ENCODE measurements at places on chromosomes 4 and X.

DNA sequence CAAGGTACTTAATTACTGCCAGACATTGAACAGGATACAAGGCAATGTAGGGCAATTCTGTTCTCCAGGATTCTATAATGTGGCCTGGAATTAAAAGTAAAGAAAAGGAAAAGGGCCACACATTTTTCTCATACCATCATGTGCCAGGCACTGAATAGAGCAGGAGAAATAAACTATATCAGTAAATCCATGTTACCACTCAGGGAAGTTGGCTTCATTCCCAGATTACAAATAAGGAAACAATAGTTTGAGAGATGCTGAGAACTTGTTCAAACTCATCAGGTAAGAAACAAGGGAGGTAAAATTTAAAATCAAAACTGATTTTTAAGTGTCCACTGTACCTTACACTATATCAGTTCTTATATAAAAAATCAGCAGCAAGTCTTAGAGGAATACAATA, 645.0 kb upstream of the ATOH1 start:
- DNase-seq = no peak

- peak; percentile 79 for DNase-seq
These were observed 51.3 kb upstream of the EXOC1L start for GRCh38 chr4:55768291-55768690.

DNA sequence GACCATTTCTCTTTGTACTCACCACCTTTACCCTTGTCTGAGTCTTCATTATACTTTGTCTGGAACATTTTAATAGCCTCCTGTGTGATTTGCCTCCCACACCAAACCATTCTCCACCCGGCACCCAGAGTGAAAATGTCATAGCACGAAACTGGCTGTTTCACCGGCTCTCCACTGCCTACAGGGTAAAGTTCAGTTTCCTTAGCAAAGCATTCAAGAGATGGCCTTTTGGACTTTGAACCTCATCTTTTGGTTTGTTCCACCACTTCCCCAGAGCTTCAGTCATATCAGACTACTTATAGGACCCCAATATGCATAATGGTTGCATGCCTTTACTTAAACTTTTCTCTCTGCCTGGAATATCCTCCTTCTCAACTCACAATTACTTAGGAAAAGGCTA, 38.3 kb downstream of the RAP2C start:
- no peak for DNase-seq

DNA sequence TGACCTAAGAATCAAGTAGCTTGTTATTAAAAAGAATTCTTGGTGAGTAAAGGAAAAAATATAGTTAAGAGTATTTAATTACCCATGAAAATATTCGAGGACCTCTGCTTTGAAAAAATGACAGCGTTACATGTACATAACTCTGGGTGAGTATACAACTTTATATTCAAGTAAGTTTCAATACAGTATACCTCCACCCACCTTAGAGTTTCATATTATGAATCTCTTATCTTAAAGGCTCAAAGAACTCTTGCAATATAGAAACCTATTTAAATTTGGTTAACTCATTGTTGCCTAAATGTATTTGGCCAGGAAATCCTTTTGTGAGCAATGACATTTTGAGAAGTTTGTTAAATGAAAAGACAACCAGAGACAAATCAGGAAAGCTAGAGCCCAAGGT, 138.2 kb downstream of the QDPR start:
- no peak for DNase-seq

DNA sequence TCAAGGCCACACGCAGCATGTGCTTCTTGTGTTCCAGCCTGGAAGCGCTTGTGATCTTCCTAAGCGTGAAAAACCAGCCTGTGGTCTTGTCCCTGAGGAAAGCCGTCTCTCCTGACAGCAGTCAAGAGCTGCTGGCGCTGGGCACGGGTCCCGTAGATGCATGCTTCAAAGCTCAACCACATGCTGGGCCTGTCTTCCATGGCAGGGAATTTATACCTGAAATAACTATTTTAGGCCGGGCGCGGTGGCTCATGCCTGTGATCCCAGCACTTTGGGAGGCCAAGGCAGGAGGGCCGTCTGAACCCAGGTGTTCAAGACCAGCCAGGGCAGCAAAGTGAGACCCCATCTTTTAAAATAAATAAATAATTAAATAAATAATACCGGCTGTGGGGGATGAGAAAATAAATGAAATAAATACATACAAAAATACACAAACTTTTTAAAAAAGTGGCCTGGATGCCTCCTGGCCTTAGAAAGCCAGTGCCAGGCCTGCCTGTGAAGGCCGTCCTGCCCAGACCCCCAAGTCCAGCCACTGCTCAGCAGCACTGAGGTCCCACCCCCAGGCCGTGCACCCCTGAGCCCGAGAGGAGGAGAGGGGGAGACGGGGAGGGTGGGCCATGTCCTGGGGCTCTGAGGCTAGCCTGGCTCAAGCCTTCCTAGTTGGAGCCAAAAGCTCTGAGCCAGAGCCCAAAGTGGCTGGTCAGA, 10.4 kb downstream of the LRPAP1 start:
- no peak for DNase-seq

DNA sequence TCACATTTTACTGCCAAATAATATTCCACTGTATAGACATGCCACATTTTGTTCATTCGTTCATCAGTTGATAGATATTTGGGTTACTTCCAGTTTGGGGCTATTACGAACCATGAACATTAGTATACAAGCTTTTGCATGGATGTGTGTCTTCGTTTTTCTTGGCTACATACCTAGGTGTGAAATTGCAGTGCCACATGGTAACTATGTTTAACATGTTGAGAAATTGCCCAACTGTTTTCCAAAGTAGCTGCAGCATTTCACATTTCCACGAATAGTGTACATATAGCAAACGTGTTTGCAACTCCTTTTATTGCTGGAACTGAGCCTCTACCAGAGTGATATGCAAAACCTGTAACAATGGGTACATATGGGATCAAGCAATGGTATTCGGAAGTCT, 221.5 kb downstream of the VEGFC start:
- no peak for DNase-seq

DNA sequence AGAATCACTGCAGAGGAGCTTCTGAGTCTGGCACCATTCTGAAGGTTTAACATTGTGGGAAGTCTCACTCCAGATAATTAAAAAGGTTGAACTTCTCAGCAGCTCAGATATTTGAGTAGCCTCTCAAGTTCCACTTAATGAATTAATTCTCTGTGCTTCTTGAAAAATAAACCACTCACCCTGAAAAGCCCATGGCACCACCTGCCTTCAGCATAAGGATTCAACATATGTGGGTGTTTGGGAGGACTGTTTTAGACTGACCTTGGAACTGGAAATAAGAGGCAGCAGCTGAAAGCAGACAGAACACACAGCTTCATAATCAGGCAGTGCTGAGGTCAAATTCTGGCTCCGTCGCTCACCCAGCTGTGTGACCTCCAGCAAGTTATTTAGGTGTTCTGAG, 100.6 kb downstream of the KCNIP4 start:
- no peak for DNase-seq

- no peak for DNase-seq
These were observed 50.7 kb downstream of the ANTXR2 start for GRCh38 chr4:80022282-80022681.

DNA sequence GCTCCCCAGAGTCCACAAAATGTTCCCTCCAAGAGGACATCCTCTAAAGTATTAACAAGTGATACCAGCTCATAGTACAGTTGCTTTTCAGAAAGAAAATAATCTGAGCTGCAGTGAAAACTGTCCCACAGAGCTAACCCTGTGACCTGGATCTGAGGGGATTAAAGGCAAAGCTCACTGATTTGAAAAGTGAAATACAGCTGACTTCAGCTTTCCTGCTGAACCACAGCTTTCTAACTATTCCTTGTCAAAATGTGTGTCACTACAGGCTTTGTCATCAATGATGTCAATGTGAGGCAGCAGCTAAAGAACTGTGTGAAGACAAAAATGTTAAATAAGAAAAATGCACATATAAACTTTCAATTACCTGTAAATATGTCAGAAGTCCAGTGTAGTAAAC, 36.9 kb downstream of the DCHS2 start:
- no peak for DNase-seq

GRCh38 chr4:173333658-173334084, 487 bp downstream of the HMGB2 start:
- DNase-seq = no peak

GRCh38 chr4:8303485-8304281, 34.1 kb downstream of the HTRA3 start:
- DNase-seq = peak; percentile 93

GRCh38 chr4:147599769-147600168, 17.4 kb upstream of the TMEM184C start:
- peak; percentile 86 for DNase-seq

DNA sequence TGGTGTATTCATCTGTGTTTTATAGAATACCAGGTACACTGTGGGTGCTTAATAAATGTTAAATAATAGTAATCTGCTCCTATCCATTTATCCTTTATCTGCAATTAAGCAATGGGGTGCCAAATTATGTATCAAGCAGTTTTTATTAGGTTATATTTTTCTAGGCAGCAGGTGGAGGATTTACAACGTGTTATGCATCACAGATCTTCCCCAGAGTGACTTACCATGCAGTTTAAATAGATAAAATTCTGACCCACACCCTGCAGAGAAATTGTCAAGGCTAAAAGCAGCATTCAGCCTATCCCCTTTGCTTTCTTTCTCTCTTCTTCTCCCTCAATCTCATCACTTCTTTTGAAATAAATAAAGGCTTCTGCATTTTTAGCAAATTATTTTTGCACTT, 306.4 kb downstream of the CXXC4 start:
- DNase-seq = no peak

DNA sequence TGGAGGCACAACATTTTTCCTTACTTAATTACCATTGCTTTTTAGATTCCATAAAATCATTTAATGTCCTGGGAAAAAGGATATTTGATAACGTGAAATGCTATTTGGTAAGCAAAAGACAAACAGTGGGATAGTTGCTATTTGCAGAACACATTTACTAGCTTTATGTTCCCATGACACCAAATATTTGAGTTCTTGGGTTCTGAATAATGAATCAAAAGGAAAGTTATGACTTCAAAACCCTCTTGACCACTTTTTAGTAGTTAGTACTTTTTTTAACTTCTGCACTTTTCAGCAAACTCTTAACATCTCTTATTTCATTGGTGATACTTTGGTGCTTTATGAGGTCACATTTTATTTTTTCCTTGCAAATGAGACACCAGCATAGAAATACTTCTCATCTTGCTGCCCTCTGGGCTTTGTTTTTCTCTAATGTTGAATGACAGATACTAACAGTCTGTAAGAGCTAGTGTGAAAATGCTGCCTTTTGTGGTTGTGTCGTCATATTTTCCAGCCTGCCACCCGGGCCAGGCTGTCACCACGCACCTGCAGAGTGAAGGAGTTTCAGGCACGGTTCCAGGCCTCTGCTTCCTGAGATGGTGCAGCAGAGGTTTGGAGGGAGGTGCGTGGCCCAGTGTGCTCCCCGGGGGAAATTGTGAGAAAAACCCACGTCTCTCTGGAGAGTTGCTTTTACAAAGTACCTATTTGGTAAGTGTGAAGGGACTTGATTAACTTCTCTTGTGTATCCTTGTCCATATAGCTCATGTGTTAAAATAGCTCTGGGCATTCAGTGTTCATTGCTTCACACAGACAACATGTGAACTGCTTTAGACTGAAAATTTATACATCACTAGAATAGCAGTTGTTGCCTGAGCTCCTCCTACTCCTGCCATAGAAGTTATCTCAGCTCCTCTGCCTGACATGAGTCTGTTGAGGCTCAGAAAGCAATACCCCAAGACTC, 34.7 kb downstream of the MSL3 start:
- DNase-seq = no peak

DNA sequence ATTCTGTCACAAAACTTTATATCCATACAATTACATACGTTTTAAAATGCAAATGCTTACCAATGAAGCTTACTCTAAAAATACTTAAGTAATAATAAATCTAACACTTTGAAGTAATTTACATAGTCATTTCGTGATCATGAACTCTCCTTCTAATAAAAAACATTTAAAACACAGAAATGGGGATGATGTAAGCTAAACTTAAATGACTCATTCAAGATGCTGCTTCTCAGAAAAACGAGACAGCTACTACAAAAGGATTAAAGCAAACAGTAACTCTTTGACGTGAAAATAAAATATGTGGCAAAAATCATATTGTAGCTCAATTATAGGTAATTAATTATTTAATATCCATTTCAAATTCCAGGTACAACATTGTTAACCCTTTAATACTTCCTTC, 148.7 kb downstream of the FGF16 start:
- DNase-seq = peak; percentile 15

DNA sequence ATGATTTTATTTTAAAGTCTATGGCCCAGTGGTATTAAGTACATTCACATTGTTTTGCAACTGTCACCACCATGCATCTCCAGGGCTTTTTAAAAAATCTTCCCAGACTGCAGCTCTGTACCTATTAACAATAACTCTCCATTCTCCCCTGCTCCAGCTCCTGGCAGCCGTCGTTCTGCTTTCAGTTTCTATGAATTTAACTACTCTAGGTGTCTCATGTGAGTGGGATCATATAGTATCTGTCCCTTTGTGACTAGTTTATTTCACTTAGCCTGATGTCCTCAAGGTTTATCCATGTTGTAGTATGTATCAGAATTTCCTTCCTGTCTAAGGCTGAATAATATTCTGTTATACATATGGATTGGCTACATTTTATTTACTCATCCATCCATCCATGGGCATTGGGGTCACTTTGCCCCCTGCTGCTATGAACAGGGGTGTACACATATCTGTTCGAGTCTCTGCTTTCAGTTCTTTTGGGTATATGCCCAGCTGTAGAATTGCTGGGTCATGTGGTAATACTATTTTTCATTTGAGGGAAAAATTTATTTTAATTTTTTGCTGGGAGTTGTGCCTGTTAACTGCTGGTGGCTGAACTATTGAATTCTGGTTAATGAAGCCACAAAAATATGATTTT, 131.3 kb downstream of the ARHGAP10 start:
- peak; percentile 21 for DNase-seq
